ENCODE measurements at places on chromosomes 7 and 10.

GRCh38 chr7:129084801-129085551 lies 30.1 kb upstream of the TNPO3 start:
- no peak for DNase-seq

DNA sequence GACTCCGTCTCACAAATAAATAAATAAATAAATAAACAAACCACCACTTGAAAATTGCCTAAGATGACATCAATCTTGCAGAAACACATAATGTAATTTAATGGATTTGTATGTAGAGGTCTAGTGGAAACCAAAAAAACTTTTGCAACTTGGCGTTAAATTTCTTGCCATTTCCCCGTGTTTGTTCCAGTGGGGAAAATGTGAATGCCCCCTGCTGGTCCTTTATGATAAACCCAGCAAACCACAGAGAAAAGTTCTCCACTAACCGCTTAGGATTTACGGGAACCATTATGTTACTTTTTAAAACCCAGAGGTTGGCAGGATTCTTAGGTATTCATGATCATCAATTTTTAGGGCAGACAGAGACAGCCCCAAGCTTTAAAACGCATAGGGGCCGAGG lies 32.5 kb downstream of the LAMB4 start:
- DNase-seq = peak; percentile 38

DNA sequence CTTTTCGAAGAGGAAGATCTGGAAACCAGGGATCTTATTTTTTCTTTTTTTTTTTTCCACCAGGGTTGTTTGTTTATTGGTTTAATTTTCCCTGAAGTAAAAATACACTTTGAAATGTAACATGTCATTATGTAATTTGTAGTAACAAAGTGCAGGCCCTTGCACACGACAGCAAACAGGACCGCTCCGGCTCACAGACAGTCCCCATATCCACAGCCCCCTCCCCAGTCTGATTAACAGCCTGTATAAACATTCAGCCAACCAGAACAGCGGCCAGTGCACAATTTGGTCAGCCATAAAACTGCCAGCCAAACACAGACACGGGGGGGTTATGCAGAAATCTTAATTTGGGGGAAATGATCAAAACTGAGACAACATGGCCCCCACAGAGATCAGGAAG lies 431.6 kb upstream of the NPVF start:
- DNase-seq = no peak

DNA sequence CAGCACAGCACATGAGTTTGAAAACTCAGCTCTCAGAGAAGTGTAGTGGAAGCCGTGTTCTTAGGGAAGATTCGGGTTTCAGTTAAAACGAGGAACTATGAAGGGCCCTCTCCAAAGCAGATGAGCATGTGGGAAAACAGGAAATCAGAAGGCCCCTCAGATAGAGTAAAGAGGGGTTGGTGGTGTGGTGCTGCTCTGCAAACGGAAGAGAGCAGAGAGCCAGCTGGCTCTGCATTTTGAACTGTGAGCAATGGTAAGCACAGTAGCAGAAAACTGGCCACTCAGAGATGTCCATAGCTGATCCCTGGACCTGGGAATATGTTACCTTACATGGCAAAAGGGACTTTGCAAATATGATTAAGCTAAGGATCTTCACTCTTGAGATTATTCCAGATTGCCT lies 27.9 kb upstream of the CUL1 start:
- no peak for DNase-seq

DNA sequence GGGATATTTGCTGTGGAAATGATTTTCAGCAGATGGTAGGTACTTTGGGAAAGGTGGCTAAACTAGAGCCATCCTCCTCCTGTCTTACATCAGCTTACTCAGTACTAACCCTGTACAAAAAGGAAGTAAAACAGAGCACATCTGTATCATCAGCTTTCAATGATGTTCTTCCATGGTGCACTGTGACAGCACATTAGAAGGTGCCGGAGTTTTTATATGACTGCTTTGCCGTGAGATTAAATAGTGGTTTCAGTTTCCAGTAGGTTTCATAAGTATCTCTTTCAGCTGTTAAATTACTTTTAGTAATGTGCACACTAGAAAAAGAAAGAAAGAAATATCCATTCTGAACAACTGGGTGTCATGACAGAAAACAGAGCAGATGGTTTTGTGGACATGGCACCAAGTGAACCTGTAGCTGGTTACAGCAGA lies 86.5 kb downstream of the ARID5B start:
- DNase-seq = no peak

- DNase-seq = no peak
Measured at GRCh38 chr7:150341263-150342120, at the start of gene RARRES2. RARRES2 (minus strand) TSS chr7:150341629; CDS start chr7:150340609, 1,020 bp downstream.

DNA sequence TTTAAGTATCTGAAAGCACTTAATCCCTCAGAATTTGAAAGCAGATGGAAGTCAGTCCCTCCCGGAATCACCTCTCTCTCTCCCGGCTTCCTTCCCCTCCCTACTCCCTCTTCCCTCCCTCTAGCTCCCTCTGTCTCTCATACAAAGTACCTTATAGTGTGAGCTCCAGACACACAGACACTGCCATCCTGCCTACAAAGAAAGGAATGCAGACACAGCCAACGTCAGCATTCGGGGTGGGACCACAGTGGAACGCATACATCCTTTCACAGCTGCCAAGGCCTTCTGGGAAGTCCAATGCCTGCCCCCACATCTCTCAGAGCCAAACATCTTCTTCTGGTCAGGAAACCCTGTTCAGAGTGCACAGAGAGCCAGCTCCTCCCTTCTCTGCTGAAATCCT lies 9.3 kb downstream of the NOD1 start:
- peak; percentile 20 for DNase-seq

DNA sequence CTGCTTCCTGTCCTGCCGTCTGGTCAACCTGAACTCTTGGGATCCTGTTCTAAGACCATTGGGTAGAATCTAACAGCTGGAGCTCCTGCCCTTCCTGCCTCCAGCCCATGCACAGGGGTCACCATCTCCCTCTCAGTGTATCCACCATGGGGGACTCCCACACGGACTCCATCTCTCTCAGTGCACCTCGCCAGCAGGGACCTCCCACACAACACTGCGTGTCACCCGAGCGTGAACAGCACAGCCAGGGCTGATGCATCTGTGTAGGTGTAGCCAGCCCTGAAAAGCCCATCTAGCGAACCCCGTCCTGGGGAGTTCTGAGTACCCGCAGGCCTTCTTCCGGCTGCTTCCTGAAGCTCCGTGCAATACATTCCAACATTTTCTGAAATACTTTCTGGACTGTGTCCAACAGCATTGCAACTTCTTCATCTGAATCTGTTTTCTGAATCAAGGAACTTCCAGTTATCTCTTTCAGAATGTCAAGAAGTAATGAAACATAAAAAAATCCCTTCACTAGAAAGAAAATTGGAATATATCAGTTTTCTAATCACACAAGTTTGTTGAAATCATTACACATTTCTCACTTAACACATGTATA lies 52.5 kb downstream of the NCAPG2 start:
- DNase-seq = no peak

DNA sequence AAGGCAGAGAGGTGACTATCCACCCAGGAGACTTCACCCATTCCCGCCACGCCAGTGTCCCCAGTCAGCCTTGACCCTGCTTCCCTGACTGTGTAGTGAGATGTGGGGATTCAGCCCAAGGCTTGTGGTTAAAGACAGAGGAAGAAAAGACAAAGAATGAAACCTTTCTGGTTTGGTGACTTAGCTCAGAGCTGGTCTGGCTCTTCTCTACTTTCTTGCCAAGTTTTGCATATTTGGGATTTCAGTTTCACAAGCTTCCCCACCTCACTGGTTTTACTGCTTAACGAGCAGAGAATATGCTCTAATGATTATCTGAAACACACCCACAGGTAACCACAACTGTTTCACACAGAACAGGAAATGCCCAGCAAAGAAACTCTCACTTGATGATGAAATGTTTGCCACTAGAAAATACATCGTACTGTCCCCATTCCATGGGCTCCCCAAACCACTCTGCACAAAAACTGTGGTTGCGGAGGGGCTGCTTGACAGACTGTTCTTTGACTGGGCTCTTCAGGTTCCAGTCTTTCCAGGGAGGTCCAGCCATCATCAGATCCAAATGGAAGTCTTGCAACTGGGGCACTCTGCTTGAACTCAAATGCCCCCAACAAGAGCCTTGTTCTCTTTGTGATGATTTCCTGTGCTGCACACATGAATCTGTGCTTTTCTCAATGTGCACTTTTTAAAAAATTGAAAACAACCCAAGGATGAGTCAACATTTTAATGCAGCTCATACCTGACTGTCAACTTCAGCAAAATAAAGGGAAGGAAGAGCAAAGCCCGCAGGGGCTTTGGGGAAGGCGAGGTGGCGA lies 95.5 kb downstream of the CTBP2 start:
- no peak for DNase-seq

- DNase-seq = no peak
Measured at GRCh38 chr10:14858338-14858960, 20.2 kb upstream of the SUV39H2 start.

DNA sequence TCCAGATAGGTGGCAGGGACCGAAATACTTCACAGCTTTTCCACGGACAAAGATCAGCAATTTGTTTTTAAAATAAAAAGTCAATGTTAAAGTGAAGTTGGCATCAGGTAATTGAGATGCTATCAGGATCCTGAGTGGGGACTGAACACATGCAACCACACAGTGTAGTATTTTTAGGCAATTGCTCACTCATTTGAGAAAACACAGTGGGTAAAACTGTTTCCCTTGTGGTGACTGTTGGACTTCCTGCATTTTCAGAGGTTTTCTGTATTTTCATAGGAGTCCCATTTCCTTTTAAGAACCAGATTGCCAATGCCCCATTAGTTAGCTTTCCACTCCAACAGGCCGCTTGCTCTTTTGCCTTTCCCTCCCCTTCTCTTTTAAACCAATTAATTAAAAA lies 159.5 kb upstream of the ZNF32 start:
- DNase-seq = no peak

Measured in HEK293T (cell line).